ENCODE measurements at places on chromosomes 6 and 20. TPM values are rescaled to one million over a fixed set of nuclear protein-coding genes. Genes with fewer than 3 reads are reported as not detected.

GRCh38 chr20:46099491-46100287 lies 9.9 kb upstream of the NCOA5 start:
- no peak for DNase-seq
- H3K27ac ChIP-seq: no peak overlapping the region
- H3K27me3 ChIP-seq: peaks cover 79% of the 10 kb centered on the region
- H3K4me1 ChIP-seq: no peaks in the 10 kb centered on the region

DNA sequence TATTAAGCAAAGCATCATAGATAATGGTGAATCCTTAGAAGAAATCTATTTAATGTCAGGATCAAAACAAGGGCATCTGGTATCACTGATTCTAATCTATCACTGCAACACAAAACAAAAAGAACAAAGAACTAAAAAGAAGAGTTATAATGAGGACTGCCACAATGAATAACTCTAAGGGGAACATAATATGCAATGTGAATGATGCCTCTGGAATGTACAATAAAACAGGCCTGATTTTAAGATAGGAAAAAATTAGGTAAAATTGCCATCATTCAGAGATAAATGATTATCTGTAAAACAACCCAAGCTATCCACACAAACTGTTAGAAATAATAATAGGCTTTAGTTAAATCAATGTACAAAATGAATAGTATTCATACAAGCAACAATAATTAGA lies 936.7 kb upstream of the CITED2 start:
- H3K27ac ChIP-seq: no peak overlapping the region
- H3K27me3 ChIP-seq: no peaks in the 10 kb centered on the region
- no peaks in the 10 kb centered on the region for H3K36me3 ChIP-seq
- H3K4me3 ChIP-seq: no peak overlapping the region
- DNase-seq: no peak

- peaks cover 28% of the 10 kb centered on the region for H3K4me1 ChIP-seq
- no peaks in the 10 kb centered on the region for H3K27me3 ChIP-seq
- DNase-seq: no peak
- H3K27ac ChIP-seq: no peak overlapping the region
Measured at GRCh38 chr6:117491916-117492315, 9.4 kb downstream of the DCBLD1 start.

The TNXB gene
- total RNA-seq: 36.2 TPM

Measured in heart right ventricle (tissue), 16 donors.